Calu3 (cell line): ENCODE measurements at places on chromosomes 7 and 10.

DNA sequence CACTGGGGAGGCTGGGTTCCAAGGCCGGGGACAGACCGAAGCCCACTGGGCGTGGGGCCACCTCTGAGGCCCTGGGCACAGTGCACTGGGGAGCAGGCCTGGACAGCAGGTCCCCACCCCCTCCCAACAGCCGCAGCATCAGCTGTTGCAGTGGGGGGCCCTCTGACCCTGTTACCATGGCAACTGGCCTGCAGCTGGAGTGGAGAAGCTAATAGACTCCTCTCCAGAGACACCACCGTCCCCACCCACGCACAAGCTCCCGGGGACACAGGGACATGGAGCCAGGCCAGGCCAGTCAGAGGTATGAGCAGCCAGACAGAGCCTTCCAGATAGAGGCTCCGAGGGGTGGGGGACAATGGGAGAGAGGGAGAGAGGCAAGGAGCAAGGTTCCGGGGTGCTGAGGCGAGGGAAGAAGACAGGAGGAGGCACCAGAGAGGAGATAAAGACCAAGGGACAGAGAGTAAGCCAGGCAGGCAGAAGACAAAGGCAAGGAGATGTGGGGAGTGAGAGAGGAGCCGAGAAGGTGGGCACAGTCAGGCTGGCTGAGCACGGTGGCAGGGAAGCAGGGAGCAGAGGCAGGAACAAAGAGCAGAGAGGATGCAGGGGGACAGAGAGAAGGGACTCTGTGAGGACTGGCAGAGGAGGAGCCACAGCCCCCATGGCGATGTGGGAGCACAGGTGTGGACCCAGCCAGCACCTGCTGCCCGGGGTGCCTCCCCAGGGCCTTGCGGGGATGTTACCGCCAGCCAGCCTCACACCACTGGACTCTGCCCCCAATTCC is 6.7 kb downstream of the KCNH2 start:
- no peak for DNase-seq

- peak; percentile 20 for DNase-seq
These were observed 98.2 kb upstream of the KAT6B start for GRCh38 chr10:74728225-74728624.

- no peak for DNase-seq
These were observed 37.3 kb downstream of the ZCCHC24 start for GRCh38 chr10:79407811-79408795.

- no peak for DNase-seq
These were observed 2.1 kb upstream of the PPP2R2D start for GRCh38 chr10:131898713-131899112.

DNA sequence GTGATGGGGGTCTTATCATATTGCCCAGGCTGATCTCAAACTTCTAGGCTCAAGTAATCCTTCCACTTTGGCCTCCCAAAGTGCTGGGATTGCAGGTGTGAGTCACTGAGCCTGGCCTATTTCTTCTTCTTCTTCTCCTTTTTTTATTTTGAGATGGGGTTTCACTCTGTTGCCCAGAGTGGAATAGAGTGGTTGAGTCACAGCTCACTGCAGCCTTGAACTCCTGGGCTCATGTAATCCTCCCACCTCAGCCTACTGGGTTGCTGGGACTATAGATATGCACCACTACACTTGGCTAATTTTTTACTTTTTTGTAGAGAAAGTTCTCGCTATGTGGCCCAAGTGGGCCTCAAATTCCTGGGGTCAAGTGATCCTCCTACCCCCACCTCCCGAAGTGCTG is 124.3 kb downstream of the SKIDA1 start:
- no peak for DNase-seq

DNA sequence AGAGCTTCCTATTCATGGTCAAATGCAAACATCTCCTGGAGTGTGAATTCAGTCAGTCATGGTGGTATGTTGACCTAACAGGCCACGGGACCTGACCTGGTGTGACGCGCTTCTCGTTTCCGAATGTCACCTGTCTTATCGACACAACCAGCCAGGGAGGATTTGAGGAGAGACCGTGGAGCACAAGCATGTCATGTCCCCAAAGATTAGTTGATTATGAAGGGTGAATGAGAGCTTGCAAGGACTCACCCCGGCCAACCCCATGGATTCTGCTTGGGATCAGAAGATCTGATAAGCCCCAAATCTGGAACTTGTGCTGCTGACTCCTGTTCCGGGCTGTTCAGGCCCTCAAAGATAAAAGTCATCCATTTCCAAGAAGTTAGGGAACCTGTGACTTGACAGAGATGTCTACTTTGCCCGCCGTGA is 10.5 kb downstream of the ADRA2A start:
- DNase-seq, result no peak

DNA sequence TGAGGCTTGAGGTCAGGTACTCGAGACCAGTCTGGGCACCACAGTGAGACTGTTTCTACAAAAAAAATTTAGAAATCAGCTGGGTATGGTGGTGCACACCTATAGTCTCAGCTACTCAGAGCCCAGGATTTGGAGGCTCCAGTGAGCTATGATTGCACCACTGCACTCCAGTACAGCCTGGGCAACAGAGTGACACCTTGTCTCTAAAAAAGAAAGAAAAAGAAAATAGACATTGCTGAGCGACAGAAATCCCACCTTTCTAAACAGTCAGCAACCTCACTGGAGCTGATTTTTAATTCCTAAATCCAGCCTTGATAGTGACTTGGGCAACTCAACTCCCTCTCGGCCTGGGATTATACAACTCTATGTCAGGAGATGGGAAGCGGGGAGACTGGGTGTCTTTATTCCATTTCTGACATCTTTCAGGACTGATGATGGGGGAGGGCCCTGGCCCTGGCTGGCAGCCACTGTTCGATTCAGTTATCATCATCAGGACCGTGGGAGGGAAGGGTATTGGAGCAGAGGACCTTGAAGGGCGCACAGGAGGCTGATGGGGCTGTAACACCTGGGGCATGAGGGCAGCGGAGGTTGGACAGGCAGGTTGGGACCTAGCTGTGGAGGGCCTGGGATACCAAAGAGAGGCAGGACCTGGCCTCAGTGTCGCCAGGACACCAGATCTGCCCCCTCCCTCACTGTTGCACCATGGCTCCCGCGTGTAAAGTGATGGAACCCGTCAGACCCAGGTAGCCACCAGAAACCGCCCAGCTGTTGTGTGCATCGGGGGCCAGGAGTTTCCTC is 14.7 kb downstream of the HSPB1 start:
- DNase-seq, result no peak

DNA sequence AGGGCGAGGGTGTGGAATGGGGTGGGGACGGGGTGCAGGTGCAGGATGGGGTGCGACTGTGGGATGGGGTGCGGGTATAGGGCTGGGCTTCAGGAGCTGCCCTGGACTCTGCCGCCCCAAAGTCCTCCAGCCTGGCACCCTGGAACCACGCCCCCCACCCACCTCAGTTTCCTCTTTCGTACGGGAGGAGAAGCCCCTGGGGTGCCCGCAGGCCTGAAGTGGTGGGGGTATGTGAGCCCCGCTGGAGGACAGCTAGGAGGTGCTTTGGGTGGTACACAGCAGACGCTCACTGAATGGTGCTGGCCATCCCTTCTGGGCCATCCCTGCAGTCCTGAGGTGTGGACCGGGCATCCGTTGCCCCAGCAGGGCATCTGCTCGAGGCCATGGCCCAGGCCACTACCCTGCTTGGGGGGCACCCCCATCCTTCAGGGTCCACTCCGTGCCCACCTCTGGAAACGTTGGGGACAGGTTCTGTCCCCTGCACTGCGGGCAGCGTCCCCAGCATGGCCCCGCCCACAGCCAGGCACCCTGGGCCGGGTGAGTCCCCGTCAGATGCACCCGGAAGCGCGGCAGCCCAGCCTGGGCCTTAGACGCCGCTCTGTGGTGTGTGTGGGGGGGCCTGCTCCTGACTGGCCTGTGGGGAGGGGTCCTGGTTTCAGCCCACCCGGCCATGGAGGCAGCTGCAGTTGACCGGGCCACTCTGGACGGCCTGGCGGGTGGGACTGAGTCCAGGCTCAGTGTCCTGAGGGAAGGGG is 41.6 kb downstream of the UNCX start:
- no peak for DNase-seq

- no peak for DNase-seq
These were observed 37.0 kb downstream of the NHLRC2 start for GRCh38 chr10:113891476-113891875.

GRCh38 chr10:121481180-121481579 is 117.1 kb downstream of the FGFR2 start:
- DNase-seq, result no peak
